ENCODE measurements at places on chromosomes 3 and 15. TPM values are rescaled to one million over a fixed set of nuclear protein-coding genes. Genes with fewer than 3 reads are reported as not detected.

DNA sequence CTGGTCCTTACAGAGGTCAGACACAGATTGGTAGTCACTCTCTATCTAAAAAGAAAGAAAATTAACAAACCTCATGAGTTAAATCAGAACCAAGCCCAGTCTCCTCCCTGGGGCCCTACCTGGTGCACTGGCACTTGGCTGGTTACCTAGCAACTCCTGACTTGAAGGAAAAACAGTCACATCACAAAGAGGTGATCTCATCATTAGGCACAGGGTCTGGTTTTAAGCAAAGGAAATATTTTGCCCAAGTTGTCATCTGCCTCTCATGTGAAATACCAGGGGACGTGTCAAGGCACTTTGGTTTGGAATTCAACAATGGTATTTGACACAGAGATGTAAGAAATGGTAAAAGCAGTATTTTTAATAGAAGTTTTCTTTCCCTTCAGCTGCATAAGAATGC lies 47.7 kb upstream of the FMN1 start:
- DNase-seq = no peak
- no peaks in the 10 kb centered on the region for H3K4me1 ChIP-seq
- H3K4me3 ChIP-seq = no peak overlapping the region
- no peaks in the 10 kb centered on the region for H3K36me3 ChIP-seq

DNA sequence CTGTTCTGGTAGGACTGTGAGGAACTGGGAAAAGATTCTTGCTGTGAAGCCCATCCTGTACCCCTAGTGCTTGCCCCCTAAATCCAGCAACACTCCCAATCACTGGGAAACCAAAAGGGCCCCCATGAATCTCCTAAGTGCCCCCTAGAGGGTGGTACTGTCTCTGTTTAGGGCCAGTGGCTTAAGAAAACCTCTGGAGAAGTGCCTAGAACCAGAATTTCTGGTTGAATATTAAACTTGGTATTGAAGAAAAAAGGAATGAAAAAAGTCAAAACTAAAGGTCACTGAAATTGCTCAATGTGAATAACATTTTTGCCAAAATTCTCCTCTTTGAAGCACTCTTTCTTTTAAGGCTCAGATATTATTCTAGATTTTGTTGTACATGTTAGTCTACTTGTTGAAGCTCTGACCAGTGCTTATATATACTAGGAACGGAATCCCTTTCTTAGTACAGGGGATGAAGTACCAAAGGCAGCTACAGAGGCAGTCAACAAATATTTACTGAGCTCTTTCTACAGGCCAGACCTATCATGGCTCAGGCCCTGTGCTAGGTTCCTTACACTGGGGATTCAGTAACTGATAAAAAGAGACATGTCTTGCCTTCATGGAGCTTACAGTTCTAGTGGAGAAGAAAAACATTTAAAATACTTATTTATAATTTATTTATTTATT lies 138.8 kb downstream of the MYLK start:
- no peaks in the 10 kb centered on the region for H3K36me3 ChIP-seq
- H3K27ac ChIP-seq = no peak overlapping the region
- no peaks in the 10 kb centered on the region for H3K4me1 ChIP-seq

SETMAR gene
- total RNA-seq = 25.0 TPM

PARP15 gene
- total RNA-seq = 9.1 TPM

SLC2A2 gene
- total RNA-seq = not detected

DNA sequence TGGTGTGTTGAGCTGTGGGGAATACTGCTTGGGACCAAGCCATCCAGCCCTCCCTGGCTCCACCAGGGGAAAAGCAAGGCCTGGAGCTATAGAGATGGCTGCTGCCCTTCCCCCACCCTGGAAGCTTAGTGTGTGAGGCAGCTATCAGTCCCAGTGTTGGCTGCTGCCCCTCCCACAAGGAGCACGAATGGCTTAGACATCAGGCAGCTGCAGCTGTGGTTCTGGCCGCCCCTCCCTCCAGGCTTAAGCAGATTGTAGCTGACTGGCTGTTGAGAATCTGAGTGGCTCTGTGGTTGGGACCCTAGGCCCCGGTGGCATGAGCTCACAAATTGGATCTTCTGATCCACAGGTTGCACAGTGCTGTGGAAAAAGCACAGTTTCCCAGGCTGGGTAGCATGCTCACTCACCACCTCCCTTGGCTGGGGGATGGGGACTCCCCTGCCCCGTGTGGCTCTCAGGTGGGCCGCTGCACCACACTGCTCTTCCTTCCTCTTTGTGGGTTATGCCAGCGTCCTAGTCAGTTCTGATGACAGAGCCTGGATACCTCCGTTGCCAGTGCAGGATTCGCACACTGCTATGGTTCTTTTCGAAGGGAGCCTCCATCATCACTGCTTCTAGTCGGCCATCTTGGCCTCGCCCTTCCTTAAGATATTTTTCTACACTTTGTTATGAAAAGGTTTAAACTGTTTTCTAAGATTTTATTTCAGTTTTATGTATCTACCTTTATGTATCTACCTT lies 21.2 kb upstream of the SUCNR1 start:
- no peak overlapping the region for H3K4me3 ChIP-seq
- peaks cover 1% of the 10 kb centered on the region for H3K36me3 ChIP-seq
- no peaks in the 10 kb centered on the region for H3K27me3 ChIP-seq
- H3K4me1 ChIP-seq = no peaks in the 10 kb centered on the region

DNA sequence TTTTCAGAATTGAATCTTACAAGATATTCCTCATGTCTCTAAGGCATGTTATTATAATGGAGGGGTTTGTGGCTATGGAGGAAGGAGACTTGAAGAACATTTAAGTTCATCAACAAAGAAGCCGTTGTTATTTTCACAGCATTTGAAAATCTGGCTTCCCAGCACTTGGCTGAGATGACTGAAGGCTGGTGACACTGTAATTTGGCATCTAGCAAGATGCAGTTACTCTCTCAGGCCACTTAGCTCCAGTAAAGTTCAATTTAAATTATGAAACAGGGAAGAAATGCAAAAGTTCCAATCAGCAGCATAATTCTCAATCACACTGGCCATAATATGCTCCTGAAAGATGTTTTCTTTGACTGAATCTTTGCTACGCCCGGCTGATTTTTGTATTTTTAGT lies 139.4 kb upstream of the NUDT16 start:
- no peaks in the 10 kb centered on the region for H3K27me3 ChIP-seq
- no peaks in the 10 kb centered on the region for H3K36me3 ChIP-seq
- no peak overlapping the region for H3K27ac ChIP-seq
- no peak overlapping the region for H3K4me3 ChIP-seq
- DNase-seq = no peak

- peaks cover 23% of the 10 kb centered on the region for H3K36me3 ChIP-seq
- DNase-seq = no peak
- no peak overlapping the region for H3K4me3 ChIP-seq
- no peak overlapping the region for H3K27ac ChIP-seq
- H3K27me3 ChIP-seq = no peaks in the 10 kb centered on the region
- peaks cover 38% of the 10 kb centered on the region for H3K4me1 ChIP-seq
These were observed 20.3 kb downstream of the GMPS start for GRCh38 chr3:155890671-155891190.

- no peak overlapping the region for H3K4me3 ChIP-seq
- H3K4me1 ChIP-seq = no peaks in the 10 kb centered on the region
- H3K27ac ChIP-seq = no peak overlapping the region
- peak; percentile 36 for DNase-seq
These were observed 59.3 kb downstream of the CYP11A1 start for GRCh38 chr15:74307827-74308811.

Data from activated naive CD8-positive, alpha-beta T cell treated with anti-CD3 and anti-CD28 coated beads for 36 hours (primary cell).